SK-N-DZ (cell line): ENCODE measurements at places on chromosomes 5 and 9.

- DNase-seq, result no peak
Measured at GRCh38 chr9:19481971-19482404, 73.2 kb downstream of the ACER2 start.

DNA sequence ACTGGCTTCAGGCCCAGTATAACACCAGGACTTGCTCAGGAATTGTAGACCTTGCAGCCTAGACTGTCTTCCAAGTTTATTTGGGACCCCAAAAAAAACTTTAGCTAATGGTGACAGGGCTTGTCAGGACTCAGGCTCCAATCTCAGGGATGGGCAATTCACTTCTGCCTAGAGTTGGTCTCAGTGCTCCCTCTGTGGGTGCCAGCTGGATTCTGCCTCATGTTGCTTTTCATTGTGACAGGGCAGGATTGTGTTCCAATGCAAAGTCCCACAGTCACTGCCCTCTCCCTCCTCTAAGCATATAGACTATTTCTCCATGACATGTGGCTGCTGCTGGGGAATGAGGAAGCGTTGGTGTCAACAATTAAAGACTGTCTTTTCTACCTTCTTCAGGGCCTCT is 174.7 kb downstream of the CYLC2 start:
- no peak for DNase-seq

DNA sequence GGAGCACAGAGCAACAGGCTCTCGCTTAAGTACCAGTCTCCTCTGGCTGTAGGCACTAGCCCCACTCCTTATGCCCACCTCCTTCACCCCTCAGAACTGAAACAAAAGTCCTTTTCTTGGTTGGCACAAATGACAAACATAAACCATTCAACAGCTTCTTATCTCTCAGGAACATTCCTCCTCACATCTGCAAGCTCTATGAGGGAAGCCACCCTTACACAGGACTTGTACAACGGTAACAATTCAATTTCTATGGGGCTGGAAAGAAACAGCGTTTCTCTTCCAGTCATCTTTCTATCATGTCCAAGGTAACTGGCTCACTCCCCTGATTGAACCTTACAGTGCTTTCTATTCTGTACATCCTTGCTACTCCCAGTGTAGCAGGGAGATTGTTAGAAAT is 74.1 kb downstream of the CSF2 start:
- DNase-seq, result no peak

DNA sequence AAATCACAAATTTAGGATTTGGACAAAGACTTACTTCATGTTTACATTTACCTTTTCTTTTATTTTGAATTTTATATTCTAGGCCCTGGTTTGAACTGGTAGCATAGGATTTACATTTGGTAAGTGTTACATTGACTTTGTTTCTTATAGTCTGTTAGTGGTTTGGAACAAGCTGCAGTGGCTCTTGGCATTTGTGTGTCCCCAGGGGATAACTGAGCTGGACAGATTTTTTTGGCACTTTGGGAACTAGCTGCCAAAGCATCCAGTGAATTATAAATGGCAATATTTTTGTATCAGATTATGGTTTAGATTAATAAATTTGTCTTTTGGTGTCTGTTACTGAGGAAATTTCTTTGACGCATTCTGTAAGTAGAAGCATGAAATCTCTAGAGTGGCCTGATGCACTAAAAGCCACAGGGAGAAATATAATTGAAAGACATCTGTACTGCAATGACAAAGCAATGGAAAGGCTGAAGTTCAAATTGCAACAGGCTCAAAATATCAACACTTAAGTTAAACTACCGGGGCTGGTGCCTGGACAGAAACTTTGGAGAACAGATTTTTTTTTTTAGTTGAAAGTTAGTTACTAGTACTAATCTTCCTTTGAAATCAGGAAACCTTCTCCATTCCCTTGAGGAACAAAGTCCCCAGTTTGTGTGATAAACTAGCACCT is 107.6 kb upstream of the PLCXD3 start:
- no peak for DNase-seq

GRCh38 chr9:130008538-130008937 is 34.5 kb downstream of the FNBP1 start:
- no peak for DNase-seq

- no peak for DNase-seq
Measured at GRCh38 chr9:98199388-98200033, 7.1 kb upstream of the CORO2A start.

- DNase-seq, result no peak
Measured at GRCh38 chr5:37197340-37198050, 51.7 kb downstream of the CPLANE1 start.

GRCh38 chr9:127658428-127658827 is 46.4 kb downstream of the STXBP1 start:
- no peak for DNase-seq

DNA sequence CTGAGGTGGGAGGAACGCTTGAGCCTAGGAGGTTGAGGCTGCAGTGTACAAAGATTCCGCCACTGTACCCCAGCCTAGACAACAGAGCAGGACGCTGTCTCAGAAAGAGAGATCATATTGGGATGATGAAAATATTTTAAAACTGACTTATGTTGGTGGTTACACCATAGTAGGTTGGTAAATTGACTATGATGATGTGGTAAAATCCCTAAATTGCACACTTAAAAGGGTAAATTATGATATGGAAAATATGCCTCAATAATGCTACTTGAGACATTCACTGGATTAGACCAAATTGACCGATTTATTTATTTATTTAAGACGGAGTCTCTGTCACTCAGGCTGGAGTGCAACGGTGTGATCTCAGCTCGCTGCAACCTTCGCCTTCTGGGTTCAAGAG is 21.9 kb upstream of the TOR1B start:
- no peak for DNase-seq

DNA sequence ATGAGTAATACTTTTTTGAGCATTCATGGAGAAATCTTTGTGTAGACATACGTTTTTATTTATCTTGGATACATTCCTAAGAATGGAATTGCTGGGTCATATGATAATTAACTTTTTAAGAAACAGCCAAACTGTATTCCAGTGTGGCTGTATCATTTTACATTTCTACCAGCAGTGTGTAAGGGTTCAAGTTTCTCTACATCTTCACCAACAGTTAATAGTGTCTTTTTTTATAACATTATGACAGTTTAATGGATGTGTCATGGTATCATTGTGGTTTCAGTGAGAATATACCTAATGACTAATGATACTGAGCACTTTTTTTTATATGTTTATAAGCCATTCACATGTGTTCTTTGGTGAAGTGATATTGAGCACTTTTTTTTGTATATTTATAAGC is 52.4 kb downstream of the NIPBL start:
- no peak for DNase-seq

DNA sequence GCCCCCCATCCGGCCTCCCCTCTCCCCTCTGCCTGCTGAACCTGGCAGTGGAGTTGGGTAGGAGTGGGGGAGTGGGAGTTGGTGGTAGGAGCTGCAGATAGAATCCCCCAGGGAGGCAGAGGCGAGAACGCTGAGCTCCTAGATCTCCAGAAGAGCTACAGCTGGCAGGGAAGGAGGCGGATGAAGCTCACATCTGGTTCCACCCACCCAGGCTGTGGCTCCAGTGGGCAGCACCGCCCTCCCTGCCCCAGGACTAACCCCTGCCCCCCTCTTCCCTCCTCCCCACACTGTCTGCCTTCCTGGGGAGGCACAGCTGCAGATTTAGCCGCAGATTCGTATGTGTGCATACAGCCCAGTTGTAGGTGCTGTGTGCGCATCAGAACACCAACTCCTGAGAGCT is 34.2 kb downstream of the C9orf50 start:
- DNase-seq, result peak; percentile 64

- no peak for DNase-seq
Measured at GRCh38 chr5:14143841-14144585, 871 bp downstream of the TRIO start.

DNA sequence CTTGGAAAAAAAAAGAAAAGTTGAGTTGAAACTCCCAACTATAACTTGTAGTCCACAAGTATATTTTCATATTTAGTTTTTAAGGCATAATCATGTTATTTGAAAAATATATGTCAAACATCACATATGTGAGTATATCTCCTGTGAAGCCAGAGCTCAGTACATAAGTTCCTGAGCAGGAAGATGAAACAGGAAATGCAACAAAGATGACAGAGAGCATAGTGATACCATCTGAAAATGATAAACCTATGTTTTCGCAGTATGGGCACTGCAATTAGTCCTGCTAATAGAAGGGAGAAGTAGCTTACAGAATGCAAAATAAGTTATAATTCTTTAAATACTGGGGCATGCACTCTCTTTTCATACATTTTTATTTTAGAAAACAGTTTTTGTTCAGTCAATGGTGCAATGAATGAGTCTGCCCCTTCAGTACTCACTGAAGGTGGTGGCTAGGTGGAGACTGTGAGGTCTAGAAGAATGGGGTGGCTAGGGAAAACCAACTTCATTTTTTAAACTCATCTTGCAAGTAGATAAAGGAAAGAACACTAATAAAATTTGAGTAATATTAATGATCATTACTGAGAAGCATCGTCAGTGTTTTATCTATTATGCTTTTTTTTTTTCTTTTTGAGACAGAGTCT is 54.1 kb upstream of the FYB1 start:
- DNase-seq, result no peak

DNA sequence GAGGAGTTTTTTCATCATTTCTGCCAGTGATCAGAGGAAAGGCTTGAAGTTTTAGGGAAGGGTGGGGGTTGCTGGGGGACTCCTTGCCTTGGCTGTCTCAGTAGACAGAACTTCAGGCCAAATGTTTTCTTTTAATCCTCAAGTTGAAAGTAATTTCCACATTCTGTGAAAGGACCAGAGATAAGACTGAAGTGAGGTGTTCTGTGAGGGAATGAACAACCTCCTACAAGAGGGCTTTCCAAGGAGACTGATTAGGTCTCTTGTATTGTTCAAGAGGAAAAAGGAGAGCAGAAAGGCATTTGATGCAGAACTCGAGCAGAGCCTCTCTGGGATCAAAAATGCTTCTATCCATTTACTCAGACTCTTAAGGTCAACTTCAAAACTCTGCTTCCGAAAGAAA is 282.1 kb upstream of the ATP10B start:
- DNase-seq, result no peak
